ENCODE measurements at places on chromosomes 6 and 20.

- DNase-seq: no peak
Measured at GRCh38 chr6:20477485-20477884, 56.8 kb upstream of the CDKAL1 start.

- DNase-seq: no peak
Measured at GRCh38 chr6:110849781-110850180, 24.8 kb upstream of the AMD1 start.

GRCh38 chr6:29830409-29830808 is 2.8 kb downstream of the HLA-G start:
- no peak for DNase-seq

GRCh38 chr20:33233129-33233774 is 2.5 kb upstream of the BPIFA1 start:
- no peak for DNase-seq

DNA sequence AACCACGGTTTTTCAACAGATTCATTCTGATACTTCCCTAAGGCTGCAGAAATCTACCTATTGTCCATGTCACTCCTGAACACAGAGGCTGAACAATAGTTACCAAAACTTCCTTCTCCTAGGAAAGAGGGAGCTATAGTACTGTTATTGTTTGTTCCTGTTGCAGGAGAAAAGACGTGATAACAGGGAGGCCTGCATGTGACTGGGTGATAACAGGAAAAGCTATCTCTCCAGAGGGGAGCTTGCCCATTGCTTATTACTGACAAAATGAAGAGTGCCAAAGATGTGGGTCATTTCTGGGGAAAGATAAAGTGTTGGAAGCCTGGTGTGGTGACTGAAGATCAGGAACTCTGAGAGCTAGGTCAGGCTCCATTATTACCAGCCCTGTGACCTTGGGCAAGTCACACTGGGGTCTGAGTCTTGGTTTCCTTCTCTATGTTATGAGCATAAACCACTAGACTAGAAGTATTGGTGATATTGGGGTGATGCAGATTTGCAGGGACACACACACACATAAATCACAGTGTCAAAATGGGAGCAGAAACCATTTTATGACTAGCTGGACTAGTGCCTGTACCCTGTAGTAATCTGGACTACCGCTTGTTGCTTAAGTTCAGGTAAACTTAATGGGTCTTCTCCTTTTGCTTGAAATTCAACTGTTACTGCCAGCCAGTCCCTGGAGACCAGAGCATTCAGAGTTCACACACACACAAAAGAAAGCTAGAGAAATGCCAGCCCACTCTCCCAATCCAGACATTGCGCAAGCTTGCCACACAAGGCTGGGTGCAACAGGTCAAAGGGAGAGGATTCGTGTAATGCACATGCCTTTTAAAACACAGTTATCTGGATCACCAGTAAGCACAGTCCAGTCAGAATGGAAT is 136.0 kb upstream of the CNR1 start:
- no peak for DNase-seq

DNA sequence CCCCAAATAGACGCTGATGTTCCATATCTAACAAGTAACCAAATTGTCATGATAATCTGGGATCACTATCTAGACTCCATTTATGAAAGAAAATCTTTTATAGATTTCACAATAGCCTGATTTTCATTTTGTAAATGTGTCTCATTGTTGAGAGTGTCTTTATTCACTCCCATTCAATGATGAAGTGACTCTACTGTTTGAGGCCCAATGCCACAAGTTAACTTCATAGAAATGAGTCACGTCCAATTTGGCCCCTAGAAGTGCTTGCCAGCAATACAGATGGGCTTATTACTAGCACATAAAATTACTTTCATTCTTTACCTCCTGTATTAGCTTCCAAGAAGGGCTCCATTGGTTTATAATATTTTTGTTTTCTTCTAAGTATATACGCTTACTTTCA is 6.3 kb downstream of the IPCEF1 start:
- DNase-seq: no peak

- DNase-seq: peak; percentile 22
Measured at GRCh38 chr6:160919723-160920440, 71.7 kb upstream of the MAP3K4 start.

DNA sequence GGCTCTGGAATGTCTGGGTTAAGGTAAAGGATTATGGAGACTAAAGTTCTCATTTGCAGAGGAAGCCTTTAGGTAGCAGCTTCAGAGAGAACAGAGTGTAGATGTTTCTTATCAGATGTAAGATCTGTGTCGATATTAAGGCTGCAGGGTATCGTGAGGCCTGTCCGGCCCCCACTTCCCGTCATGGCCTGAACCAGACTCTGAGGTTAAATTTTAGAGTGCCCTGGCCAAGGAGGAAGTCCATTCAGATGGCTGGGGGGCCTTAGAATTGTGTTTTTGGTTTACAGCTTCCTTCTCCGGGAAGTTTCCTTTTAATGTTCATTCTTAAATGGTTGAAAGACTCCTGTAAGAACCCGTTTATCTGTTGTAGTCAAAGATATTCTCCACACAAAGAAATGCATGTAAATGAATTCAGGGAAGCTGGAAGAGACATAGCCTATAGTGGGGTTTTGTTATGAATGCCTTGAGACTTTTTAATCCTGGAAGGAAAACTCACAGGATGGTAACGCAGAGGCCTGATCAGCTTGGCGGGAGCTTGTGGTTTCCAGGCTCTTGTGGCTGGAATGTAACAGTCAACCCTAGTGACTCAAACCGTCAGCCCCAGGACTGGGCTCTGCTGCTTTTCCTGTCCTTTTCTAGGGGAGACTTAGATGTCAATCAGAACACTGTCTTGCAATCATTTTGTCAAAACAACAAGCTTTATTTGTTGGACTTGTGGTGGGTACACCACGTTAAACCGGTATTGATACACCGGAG is 34.7 kb downstream of the KIF25 start:
- DNase-seq: peak; percentile 81
